Motor neuron (in vitro differentiated cells): ENCODE measurements at places on chromosomes 4 and X. TPM values are rescaled to one million over a fixed set of nuclear protein-coding genes. Genes with fewer than 3 reads are reported as not detected.

The RTL5 gene
- 11.8 and 13.7 TPM in 2 replicates for total RNA-seq

The ABLIM2 gene
- total RNA-seq = 2.1 TPM in 2 replicates

- ATAC-seq = no peak
Observed at GRCh38 chr4:181870326-181870725, 372.9 kb upstream of the TENM3 start.

DNA sequence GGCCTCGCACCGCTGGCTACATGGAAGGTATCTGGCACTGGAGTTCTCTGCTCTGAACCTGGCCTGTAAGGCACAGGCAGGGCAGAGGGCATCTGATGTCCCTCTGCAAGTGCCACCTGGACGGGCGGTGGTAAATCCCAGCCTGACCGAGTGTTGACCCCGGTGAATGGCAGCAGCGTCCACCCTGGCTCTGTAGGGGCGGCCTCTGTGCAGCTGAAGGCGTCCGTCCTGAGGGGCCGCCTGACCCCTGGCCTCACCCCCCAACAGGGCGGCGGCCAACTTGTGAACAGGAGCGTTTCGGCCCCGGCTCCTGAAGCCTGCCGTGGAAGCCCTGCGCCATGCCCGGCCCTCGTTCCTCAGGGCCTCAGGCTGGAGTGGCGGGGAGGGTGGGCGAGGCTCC is 51.4 kb downstream of the CPZ start:
- ATAC-seq = no peak

The LIMCH1 gene
- total RNA-seq = 48.8 and 49.1 TPM in 2 replicates

The DDIT4L gene
- total RNA-seq = 2.4 and 4.0 TPM in 2 replicates

GRCh38 chrX:31061091-31061490 is 10.8 kb downstream of the FTHL17 start:
- ATAC-seq = no peak

The IL15 gene
- 0.15 and 0.21 TPM in 2 replicates for total RNA-seq

DNA sequence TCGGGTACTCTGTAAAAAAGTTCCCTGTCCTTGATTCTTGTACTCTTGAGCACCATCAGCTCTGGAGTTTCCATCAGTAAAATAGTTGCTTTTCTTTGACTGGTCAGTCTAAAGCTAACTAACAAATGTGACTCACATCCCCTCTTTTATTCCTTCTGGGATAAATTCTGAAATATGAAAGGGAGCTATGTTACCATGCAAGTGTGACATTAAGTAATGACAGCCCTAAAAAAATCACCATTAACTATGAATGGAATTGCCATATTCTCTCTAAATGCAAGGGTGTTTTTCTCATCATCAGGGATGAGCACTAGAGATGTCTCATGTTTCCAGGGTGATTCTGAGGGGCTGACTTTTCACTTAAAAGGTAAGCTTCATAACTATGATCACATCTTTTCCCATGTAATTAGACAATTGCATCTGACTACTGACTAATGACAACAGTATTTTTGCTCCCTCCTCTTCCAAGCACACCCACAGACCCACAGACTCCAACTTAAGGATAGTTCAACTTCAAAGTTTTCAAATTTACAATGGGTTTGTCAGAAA is 26.9 kb upstream of the RASGEF1B start:
- ATAC-seq = no peak

The PCYT1B gene
- total RNA-seq = 3.7 and 4.3 TPM in 2 replicates

- no peak for ATAC-seq
Observed at GRCh38 chr4:172978848-172979247, 189.8 kb upstream of the GALNT7 start.

GRCh38 chrX:48702032-48702431 is 5.5 kb downstream of the SUV39H1 start:
- ATAC-seq = no peak

DNA sequence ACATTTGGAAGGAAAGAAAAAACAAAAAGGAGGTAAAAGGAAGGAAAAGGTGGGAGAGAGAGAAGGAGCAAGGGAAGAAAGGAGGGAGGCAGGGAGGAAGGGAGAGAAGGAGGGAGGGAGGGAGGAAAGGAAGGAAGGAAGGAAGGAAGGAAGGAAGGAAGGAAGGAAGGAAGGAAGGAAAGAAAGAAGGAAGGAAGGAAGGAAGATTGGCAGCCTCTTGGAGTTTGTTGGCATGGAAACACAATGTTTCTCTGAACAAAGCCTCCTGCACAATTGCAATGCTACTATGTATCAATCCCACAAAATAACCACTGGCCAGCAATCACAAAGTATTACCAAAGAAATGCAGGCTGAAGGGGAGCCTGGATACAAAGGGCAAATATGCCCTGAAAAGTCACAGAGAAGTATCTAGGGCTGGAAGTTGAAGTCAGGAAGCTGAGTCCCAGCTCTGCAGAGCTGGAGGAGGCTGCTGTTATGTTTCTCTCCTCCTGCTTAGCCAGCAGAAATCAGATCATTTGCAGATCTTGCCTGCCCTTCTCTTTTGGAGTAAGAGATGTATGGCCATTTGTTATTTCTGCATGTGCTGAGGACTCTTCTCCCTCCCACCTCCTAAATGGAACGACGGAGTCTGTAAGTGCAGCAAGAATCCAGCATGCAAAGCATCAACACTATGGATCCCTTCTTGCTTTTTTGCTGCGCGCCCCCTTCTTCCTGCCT is 195.9 kb upstream of the LDB2 start:
- peak; percentile 63 for ATAC-seq

GRCh38 chr4:26227601-26228229 is 93.1 kb upstream of the RBPJ start:
- no peak for ATAC-seq

GRCh38 chr4:87574996-87575395 is 33.3 kb upstream of the DSPP start:
- ATAC-seq = no peak

DNA sequence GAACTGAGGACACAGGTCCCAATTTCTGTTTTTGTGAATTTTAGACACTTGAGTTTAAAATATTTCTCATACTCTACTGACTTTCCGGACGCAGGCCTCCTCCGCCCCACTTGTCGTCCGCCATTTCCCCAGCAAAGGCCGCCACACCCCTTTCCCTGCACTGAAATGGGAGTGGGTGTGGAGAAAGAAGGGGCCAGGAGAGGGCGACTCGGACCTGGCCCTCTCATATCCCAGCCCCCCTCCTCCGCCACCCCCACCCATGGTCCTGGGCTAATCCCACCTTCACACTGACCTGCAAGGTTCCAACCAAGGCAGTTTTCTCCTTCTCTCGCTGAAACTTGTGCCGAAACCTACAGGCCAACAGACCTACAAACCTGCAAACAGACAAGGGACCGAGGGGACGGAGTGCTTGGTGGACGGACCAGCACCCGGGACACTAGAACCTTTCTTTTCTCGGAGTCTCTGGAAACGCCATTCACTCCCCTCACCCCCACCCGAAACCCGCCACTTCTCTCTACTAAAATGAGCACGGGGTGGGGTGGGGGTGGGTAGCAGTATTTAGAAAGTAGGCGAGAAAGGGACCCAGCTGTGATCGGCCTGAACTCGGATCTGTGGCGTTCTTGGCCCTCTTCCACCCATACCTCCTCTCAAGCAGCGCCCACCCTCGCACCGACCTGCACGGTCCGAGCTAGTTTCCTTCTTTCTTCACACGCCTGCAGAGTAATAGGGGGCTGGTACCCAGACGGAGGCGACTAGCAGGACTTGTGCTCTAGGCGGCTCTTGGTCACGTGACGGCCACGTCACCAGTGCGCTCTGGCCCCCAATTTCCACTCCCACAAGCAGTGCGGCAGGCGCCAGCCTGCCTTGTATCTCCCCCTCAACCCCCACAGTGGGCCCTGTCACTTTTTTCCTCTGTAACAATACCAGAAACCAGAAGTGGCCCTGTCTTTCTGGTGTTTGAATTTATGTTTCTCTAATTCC is at the start of gene ARMCX6:
ARMCX6 (minus strand) TSS at position 790 of the 981 bp plus-strand sequence. CDS start 1,380 bp downstream, outside the sequence.
- peak; percentile 85 for ATAC-seq

DNA sequence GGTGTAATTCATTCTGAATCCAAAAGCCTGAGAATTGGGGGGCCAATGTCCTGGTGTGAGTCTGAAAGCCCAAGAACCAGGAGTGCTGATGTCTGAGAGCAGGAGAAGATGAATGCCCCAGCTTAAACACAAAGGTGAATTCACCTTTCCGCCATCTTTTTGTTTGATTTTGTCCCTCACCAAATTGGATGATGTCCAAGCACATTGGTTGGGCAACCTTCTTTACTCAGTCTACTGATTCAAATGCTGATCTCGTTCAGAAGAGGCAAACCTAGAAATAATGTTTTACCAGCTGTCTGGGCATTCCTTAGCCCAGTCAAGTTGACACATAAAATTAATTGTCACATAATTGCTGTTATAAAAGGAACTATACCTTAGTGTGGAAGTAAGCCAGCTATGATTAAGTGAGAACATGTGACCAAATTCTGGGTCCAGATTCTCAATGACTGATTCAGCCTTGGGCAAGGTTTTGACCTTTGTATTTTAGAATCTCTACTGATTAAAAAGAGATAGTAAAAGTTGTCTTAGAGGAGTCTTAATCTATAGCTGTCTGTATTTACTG is 34.5 kb upstream of the SLC4A4 start:
- ATAC-seq = no peak

DNA sequence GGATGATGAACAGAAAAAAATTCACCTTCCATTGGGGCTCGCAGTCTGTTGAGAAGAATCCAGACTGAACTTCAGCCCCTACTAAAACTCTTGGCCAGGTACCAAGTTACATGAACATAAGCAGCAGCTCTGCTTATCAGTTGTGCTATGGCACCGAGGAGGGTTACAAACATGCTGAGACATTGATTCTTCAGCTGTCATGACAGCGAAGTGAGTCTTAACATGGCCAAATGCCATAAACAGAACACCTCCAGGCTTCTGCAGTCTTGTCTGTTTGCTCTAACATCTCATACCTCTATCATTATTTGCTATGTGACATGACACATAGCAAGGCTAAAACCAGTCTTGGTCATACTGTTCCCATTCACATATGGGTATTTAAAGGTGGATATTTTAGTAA is 521.5 kb downstream of the GRID2 start:
- ATAC-seq = no peak

GRCh38 chr4:136680761-136681160 is 851.5 kb downstream of the PCDH18 start:
- ATAC-seq = no peak

The P2RY4 gene
- total RNA-seq = 0.52 TPM in 1 of 2 replicates, not detected in the other

- no peak for ATAC-seq
Observed at GRCh38 chr4:11471618-11472017, 42.9 kb upstream of the HS3ST1 start.

DNA sequence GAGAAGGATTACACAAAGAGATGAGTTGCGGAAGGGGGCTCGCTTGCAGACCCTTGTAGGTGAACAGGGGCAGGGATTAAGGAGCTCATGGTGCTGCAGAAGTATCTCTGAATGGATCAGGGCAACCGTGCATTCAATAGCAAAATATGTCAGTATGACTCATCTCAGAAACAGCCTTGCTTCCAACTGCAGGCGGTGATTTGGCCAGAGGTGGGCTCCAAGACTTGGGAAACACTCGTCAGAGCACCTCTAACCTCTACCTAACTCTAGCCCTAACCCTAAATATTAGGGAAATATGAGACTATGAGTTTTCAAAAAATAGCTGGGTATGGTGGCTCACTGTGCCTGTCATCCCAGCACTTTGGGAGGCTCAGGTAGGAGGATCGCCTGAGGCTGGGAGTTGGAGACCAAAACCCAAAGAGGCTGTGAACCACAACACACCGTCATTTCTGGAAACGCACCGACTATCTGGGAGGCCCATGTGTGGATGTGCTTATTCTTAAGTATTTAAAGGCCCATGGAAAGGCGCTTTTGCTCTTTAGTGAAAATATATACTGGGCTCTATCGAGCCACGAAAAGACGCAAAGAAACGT is 102.6 kb downstream of the DHRSX start:
- peak; percentile 30 for ATAC-seq

The NALF2 gene
- 0.36 and 0.81 TPM in 2 replicates for total RNA-seq
